ENCODE measurements at places on chromosomes 12 and 14.

DNA sequence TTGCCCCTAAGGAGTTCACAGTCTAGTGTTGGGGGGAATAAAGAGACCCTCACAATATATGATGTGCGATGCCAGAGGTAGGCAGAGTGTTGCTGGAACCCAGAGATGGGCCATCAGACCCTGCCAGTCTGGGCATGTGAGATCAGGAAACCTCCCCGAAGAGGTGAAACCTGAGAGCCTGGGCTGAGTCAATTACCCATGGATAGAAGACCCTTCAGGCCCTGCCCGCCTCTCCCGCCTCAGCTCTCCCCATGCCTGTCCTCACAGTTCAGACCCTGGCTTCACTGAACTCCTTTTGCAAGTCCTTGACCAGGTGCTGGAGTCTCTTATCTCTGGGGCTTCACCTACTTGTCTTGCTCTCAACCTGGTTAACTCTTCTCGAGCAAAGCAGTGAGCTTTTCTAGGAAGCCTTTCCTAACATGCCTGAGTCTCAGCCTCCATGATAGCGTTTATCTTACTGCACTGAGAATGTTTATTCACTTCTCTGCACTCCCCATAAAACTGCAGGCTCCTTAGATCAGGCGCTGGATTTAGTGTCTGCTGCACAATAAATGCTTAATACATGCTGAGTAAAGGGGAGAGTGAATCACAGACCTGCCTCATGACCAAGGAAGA is 19.6 kb downstream of the ALDH1L2 start:
- DNase-seq: no peak

GRCh38 chr14:51550636-51551035 is 101.1 kb upstream of the FRMD6 start:
- DNase-seq: no peak

DNA sequence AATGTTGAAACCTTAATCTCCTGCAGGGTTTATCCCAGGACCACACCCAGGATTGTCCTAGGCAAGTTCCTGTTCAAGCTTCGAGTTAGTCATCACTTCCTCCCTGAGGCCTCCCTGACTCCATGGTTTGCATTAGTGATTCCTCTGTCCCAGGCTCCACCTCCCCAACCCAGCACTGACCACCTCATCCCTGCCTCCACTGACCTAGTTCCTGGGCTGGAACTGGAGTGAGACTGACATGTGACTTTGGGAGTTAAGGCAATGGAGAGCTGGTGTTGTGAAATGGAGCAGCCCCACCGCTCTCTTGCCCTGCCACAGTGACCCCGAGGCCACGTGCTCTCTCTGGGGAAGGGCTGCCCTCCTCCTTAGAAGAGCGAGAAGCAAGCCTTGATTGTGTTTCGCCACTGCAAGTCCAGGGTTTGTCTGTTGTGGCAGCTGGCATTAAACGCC is 15.8 kb upstream of the DTX1 start:
- no peak for DNase-seq

- DNase-seq: no peak
These were observed 24.2 kb downstream of the TRAFD1 start for GRCh38 chr12:112149596-112149995.

DNA sequence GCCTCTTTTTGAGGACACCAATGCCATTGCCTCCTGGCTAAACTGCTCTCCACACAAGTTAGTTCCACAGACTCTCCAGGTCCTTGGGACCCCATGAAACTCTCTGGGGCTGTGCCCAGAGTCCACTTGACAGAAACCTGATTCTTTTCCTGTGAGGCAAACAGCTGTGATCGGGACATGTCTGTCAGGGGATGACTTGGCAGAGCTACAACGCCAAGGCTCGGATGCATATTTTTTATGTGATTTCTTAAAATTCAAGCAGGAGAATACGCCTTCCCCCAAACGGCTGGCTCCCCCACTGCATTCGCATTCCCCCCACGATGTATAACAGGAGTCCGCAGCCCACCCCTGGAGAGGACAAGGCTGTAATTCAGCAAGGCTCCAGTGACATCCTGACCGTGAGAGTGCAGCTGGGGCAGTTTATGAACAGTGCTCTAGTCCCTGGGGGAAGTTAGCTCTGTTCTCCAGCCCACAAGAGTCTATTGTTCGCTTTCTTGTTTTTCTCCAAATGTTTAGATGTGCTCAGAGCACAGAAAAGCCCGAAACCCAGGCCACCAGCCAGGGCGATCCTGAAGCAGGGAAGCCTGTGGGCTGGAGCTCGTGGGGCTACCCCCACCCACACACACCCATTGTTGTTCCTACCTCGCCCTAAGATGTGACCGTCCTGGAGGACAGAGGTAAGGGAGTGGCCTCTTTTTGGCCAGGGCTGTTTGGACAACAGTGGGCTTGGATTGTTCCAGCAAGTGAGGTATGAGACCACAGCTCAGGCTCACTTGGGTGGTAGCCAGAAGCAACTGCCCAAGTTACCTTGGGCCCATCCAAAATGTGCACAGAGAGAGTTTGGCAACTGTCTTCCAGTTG is 159.5 kb downstream of the ZFP36L1 start:
- DNase-seq: no peak

DNA sequence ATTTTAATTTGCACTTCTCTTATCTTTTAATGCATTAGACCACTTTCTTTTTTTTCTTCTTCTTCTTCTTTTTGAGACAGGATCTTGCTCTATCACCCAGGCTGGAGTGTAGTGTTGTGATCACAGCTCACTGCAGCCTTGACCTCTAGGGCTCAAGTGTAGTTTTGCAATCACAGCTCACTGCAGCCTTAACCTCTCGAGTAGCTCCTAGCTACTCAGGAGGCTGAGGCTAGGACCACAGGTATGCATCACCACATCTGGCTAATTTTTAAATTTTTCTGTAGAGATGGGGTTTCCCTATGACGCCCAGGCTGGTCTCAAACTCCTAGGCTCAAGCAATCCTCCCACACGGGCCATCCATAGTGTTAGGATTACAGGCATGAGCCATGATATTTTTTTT is 12.7 kb downstream of the TMED8 start:
- no peak for DNase-seq

GRCh38 chr12:113246478-113247122 is 25.3 kb downstream of the TPCN1 start:
- no peak for DNase-seq

DNA sequence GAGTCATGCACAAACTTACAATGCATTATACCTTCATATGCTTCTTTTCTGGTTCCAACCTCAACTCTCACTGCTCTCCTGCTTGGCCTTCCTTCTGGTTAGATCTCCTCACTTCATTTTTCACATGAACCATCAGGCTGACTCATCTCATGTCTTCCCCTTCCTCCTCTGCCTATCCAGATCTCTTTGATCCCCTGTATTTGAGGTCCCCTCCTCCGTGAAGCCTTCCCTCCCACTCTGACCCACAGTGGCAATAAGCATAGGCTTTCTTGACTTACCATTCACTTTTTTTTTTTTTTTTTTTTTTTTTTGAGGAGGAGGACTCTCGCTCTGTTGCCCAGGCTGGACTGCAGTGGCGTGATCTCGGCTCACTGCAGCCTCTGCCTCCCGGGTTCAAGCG is 14.7 kb upstream of the ASIC1 start:
- no peak for DNase-seq

- DNase-seq: no peak
These were observed 209.4 kb upstream of the CRY1 start for GRCh38 chr12:107302649-107303341.

DNA sequence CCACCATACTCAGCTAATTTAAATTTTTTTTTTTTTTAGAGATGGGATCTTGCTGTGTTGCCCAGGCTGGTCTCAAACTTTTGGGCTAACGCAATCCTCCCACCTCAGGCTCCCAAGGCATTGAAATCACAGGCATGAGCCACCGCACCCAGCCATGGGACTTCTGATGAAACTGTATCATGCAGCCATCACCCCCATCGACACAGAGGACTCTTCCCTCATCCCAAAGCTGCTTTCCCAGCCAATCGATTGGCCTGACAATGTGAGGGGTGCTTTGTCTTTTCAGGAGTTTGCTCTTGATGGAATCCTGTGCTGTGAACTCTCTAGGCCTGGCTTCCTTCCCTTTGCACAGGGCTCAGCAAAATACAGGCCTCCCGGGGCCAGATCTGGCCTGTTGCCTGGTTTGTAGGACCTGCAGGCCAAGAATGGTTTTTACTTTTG is 59.6 kb upstream of the NCOR2 start:
- DNase-seq: no peak

- no peak for DNase-seq
These were observed 923.3 kb downstream of the AACS start for GRCh38 chr12:125988545-125988944.

DNA sequence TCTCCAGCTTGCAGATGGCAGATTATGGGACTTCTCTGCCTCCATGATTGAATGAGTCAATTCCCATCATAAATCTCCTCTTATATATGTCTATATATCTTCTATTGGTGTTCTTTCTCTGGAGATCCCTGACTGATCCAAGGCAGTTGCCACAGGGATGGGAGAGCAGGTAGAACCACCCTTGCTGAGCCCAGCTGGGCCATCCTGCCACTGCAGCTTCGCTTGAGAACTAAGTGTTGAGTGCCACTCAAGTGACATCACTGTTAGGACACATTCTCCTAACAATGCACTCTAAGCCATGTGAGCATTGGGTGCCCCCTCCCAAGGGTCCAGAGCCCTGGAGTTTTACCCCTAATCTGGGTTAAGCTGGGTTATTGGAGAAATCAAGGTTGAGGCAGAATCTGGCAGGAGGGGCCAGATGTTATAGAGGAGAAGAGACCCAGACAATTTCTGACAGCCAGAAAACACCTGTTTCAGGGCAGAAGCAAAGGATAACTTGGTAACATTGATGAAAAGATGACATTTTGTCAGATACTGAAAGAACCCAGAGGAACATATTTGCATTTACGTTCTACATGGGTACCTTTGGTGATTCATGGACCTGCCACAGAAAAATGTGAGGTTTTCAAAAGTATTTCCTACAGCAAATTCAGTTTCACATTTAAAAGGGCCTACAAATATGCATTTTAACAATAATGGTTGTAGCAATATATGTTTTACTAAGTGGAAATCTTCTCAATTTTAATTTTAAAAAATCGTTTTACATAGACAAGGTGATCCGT is 57.2 kb upstream of the MAX start:
- no peak for DNase-seq

GRCh38 chr12:110927546-110927945 is 7.2 kb upstream of the MYL2 start:
- no peak for DNase-seq

GRCh38 chr12:89427508-89428156 is 75.3 kb upstream of the DUSP6 start:
- no peak for DNase-seq

GRCh38 chr12:1357171-1357570 is 237.2 kb downstream of the FBXL14 start:
- DNase-seq: peak; percentile 20

GRCh38 chr14:54487771-54488170 is 1.0 kb downstream of the GMFB start:
- DNase-seq: no peak

GRCh38 chr14:99430491-99430890 is 50.2 kb downstream of the SETD3 start:
- DNase-seq: no peak

GRCh38 chr14:50977863-50978528 is 33.7 kb upstream of the PYGL start:
- no peak for DNase-seq

DNA sequence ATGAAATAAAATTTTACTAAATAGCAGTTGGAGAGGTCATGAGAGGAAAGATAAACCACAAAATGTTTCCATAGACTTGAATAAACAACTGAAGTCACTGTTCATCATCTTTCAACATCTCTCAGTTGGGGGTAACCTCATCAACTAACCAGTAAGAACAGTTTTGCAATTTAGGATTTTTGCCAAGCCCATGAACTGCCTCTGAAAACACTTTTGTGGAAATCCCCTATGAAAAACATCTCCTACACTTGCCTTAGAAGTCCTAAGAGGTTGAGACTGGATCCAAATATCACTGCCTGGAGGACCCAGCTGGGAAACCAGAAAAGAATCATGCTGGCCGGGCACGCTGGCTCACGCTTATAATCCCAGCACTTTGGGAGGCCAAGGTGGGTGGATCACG is 273.1 kb downstream of the C12orf50 start:
- no peak for DNase-seq

DNA sequence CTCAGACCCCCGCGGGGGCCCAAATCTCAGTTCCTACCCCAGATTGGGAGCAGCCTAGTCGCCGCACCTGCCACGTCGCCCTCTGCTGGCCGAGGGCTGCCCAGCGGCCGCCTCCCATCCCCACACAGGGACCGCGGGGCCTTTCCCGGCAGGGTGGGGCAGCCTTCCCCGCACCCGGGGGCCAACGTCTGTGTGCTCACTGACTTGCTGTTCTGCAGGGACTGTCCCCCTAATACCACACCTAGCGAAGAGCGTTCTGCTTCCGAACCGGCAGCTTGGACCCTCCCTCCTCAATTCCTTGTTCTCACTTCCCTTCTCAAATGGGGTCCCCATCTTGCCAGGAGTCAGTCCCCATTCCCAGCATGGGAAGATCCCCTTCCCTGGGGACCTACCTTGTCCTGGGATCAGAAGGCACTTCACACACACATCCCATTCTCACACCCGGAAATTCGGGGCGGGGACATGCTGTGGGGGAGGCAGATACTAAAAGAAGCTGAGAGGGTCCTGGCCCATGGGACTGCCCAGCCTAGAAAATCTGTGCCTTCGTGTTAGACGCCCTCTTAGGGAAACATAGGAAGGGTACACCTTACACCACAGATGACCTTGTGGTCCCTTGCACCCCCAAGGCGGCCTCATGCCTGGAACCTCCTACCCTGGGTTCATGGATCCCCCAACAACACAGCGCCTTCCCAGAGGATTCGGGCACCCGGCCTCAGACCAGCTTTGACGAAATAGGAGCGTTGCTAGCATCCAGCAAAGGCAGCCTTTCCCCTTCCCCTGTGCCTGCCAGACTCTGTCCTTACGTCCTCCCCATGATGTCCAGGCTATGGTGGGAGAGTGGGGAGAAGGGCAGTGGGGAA is 16.4 kb downstream of the ACVRL1 start:
- no peak for DNase-seq

- DNase-seq: no peak
These were observed 37.6 kb downstream of the RTL1 start for GRCh38 chr14:100865682-100866591.

- DNase-seq: no peak
These were observed 164.6 kb downstream of the MSRB3 start for GRCh38 chr12:65443038-65443437.

GRCh38 chr14:30798516-30798915 is 75.8 kb upstream of the COCH start:
- no peak for DNase-seq

DNA sequence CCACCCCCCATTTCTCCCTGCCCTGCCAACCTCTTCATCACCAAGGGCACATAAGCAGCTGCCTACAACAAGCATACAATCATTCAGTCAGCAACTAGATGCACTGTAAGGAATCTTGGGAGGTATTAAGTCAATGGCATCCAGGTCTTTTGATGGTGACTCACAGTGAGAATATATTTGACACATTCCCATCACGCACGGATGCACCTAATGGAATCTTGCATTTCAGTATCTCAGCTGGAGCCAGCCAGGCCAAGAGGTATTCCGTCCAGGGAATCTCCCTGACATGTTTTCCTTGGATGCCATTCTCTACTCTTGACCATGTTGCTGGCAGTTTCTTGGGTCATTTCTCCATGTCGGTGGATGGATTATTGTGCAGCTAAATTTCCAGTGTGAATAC is 73.9 kb upstream of the CAPRIN2 start:
- DNase-seq: no peak

Measured in 8988T (cell line).